ENCODE measurements at places on chromosomes 1 and 21. TPM values are rescaled to one million over a fixed set of nuclear protein-coding genes. Genes with fewer than 3 reads are reported as not detected.

The PLA2G2A gene
- polyA plus RNA-seq = not detected

GRCh38 chr21:36115138-36115730 lies 19.6 kb upstream of the CBR3 start:
- no peak for DNase-seq

- no peak for DNase-seq
These were observed 19.1 kb downstream of the ABCA4 start for GRCh38 chr1:94101613-94102525.

GRCh38 chr1:159250638-159251216 lies 46.1 kb downstream of the ACKR1 start:
- no peak for DNase-seq

- DNase-seq = no peak
These were observed 134.8 kb downstream of the PIGK start for GRCh38 chr1:77084457-77084856.

- DNase-seq = no peak
These were observed 451.0 kb downstream of the TTLL7 start for GRCh38 chr1:83547901-83548300.

The EPHA10 gene
- polyA plus RNA-seq = 0.09 TPM

DNA sequence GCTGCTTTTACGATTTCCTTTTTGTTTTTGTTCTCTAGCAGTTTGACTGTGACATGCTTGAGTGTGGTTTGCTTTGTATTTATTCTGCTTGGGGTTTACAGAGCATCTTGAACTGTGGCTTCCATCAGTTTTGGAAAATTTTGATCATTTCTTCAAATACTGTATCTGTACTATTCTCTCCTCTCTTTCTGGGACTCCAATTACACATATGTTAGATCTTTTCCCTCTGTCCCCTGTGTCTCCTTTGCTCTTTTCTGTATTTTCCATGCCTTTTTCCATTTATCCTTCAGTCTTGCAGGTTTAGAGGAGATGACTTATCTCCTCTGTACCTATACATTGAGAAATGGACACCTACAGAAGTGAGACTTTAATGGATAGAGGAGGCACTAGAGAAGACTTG lies 31.7 kb downstream of the COQ8A start:
- DNase-seq = no peak
